SIG-M5 (cell line): ENCODE measurements at places on chromosomes 11 and 22.

DNA sequence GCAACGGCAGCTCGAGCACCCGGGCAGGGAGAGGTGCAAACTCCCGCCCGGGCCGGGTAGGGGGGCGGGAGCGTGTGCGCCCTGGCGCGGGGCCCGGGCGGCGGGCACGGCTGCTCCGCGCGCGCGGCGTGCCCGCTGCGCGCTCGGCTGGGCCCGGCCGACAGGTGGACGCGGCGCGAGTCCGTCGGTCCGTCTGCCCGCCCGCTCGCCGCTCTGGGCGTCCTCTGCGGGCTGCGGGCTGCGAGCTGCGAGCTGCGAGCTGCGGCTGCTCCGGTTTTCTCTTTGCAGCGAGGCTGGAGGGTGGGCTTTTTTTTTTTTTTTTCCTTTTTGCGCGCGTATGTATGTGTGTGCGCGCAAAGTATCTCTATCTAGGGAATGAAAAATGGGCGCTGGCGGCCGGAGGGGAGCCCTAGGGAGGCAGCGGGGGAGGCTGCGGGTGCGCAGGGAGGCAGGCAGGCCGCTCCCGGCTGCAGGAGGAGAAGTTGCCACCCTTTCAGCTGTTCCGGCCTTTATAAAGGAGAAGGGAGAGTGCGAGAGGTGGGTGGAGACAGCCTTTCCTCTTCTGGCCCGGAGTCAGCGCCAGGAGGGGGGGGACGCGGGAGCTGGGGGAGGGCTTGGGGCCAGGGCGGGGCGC, at the start of gene PDGFB:
PDGFB (minus strand) TSS at position 487 of the 634 bp plus-strand sequence. CDS start 1,019 bp downstream, outside the sequence.
- no peak for DNase-seq

- no peak for DNase-seq
Measured at GRCh38 chr11:91187314-91187713, 964.5 kb upstream of the CHORDC1 start.

- no peak for DNase-seq
Measured at GRCh38 chr22:32695451-32695891, 106.0 kb upstream of the TIMP3 start.

GRCh38 chr22:39534092-39534506, 1.6 kb upstream of the RPS19BP1 start:
- no peak for DNase-seq

GRCh38 chr22:49660321-49660720, 167.4 kb downstream of the BRD1 start:
- no peak for DNase-seq

DNA sequence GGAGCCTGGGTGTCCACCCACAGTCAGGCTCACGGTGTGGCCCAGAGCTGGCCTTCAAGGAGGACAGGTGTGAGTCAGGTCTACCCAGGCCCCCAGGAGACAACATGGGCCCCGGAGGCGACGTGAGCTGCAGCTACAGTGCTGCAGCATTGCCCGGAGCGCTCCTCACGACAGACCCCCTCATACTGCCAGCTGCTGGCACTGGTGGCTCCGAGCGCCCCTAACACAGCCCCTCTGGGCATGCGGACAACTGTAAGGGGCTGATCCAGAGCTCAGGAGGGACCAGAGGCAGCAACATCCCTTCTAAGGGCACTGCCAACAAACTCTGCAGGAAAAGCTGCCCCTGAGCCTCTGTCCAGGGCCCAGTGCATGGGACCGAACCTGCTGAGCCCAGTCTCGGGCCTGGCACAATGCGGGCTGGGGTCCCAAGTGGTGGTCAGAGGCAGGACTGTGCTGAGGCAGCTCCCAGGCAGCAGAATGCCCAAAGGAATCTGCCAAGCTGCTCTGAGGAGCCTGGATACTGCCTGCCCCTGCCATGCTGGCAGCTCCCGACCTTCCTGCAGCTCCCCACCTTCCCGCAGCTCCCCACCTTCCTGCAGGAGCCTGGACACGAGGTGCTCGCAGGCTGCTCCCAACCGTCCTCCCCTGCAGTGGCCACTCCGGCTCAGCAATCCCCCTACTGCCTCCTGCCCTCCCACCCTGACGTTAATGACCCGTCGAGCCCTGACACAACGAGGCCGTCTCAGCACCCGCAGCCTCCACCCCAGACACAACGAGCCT, 15.1 kb downstream of the CHID1 start:
- no peak for DNase-seq

GRCh38 chr22:49084206-49084605, 743.5 kb downstream of the BRD1 start:
- no peak for DNase-seq

DNA sequence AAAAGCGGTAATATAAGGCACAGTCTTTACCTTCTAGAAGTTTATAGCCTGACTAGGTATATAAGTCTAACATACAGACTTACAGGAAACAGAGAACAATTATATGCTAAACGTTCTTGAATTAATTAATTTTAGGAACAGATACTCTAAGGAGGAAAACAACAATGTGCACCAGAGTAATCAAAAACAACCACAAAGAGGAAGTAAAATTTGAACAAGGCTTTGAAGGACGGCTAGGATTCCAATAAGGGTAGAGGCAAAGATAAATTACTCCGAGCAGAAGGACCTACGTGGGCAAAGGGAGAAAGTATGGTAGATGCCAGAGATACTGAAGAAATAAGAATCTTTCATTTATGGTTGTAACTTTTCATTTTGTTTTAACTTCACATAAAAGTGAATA, 54.4 kb downstream of the ENTHD1 start:
- DNase-seq = no peak

GRCh38 chr22:47918276-47918921, 1155.9 kb downstream of the TBC1D22A start:
- no peak for DNase-seq
